Globus pallidus (tissue), 1 donor: ENCODE measurements at places on chromosomes 5 and 9.

GRCh38 chr5:88889189-88890069 lies 6.4 kb upstream of the MEF2C start:
- no peak for DNase-seq

DNA sequence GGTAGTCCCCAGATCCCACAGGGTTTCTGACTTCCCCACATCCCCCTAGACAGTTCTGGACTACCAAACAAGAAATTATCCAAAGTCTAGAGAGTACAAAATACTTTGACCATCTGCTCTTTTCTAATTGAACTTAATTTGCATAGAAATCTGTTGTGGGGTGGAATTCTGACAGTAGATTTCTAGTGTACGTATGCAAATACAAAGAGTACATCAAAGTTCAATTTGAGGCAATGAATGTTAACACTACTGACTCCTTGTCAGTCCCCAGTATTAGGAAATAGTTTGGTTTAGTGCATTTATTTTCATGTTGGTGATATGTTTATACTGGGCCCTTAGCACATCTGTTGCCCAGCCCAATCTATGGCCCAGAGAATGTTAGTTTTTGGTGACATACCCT lies 292.6 kb downstream of the CETN3 start:
- DNase-seq, result no peak

GRCh38 chr9:92534674-92535073 lies 1.1 kb downstream of the ECM2 start:
- no peak for DNase-seq

DNA sequence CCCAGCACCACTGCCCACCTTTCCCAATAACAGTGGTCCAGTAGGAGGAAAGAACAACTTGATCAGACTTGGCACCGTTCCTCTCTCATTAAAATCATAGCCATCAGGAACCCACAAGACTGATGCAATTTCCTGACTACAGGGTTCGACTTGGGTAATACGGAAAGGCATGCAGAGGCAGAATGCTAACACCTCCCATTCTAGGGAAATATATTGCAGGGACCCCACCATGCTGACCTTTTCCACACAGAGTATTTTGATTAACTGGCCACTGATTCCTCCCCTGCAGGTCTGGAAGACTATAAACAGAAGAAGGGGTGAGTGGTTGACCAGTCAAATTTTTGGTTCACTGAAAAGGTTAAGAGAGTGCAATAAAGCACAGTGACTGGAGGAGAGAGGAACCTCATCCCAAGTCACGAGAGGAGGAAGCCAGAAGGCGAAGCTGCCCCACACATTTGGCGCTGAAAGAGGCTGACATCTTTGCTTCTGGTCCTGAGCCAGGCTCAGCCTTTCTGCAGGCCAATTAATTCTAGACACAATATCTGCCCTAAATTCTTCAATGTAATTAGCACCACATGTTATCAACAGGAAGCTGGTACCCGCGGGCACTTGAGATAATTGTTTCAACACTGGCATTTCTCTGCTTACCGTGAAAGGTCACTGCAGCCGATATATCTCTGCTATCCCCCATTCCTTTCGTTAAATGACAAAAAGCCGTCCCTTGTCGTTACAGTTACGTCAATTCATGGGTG lies 64.7 kb upstream of the SPOCK1 start:
- peak; percentile 45 for DNase-seq

DNA sequence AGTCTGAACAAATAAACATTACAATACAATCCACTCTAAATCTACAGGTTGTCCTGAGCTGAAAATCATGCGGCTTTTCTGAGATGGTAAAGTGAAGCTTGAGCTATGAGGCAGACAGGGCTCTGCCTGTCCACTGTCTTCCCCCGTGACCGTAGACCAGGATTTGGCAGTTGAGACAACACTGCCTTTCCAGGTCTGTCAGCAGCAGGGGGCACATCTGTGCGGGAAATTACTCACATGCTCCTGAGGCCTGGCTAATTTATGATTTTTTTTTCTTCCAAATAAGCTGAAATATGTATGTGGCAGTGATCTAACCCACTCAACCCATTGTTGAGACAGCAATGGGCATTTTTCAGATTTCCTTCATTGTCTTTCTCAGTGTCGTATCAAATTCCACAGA lies 307.9 kb downstream of the FBXL7 start:
- peak; percentile 76 for DNase-seq

GRCh38 chr9:136587145-136587943 lies 41.5 kb upstream of the NOTCH1 start:
- peak; percentile 61 for DNase-seq

DNA sequence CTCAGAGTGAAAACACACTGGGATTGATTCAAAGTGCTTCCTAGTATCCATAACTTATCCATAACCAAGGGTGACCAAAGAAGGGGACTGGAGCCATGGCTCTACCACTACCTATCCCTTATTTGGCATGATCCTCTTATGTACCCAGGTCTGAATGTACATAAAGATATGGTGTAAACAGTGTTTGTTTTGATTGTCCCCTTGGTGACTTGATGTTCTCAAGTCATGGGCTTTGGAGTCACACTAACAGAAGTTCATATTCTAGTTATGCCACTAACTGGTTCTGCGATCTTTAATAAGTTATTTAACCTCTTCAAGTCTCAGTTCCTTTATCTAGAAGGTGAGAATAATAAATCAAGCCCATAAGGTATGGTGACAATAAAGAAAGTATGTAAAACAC lies 283.4 kb upstream of the PTGER4 start:
- DNase-seq, result no peak

- no peak for DNase-seq
Measured at GRCh38 chr5:33936381-33937016, at the start of gene RXFP3. TSS of gene RXFP3 (plus strand) at chr5:33936386. CDS start at chr5:33936741, 355 bp downstream.

DNA sequence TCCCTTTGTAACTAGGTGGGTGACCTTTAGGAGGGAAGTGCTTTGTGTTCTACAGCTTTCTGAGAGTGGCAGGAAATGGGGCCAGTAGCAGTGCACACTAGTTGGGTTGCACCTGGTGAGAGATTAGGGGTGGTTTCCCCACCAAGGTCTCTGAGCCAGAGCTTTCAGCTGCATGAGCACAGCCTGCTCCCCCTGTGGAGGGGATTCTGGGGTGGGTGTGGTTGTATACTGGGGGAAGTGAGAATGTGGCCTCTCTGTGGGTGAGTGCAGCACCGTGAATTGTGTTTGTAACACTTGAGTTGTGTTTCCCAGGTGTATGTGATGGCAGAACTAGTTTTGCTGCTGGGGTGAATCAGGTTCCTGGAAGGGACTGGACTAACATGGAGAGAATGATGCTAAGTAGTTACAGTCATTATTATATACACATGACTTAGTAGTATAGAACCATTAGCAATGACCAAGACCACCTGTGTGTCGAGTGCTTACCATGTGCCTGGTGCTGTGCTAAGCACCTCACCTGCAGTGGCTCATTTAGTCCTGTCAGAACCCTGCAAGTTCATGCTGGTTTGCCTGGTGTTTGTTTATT lies 11.8 kb upstream of the CXXC5 start:
- no peak for DNase-seq

- peak; percentile 85 for DNase-seq
Measured at GRCh38 chr5:172860520-172861443, 26.7 kb downstream of the ERGIC1 start.

- peak; percentile 75 for DNase-seq
Measured at GRCh38 chr5:141882594-141883183, 4.5 kb upstream of the PCDH1 start.

- DNase-seq, result peak; percentile 33
Measured at GRCh38 chr5:97141031-97141430, 1.4 kb downstream of the LIX1 start.

- no peak for DNase-seq
Measured at GRCh38 chr5:177523711-177524538, 7.2 kb upstream of the DDX41 start.

DNA sequence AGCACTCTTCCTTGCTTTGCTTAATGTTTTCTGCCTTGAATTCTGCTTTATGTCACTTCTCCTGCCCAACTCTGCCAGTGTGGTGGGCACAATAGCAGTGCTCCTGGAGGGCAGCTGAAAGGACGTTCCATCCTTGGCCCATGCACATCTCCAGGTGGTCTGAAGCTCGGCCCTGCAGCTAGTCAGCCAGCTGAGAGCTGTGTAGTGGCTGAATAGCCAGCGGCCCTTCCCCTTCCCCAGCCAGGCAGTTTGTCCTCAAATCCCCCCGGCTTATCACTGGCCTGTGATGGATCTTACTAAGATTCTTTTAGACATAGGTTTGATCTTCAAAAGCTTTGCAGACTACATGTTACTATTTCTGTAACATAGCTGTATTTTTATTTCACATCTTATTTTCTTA lies 42.7 kb upstream of the ANGPTL2 start:
- no peak for DNase-seq

DNA sequence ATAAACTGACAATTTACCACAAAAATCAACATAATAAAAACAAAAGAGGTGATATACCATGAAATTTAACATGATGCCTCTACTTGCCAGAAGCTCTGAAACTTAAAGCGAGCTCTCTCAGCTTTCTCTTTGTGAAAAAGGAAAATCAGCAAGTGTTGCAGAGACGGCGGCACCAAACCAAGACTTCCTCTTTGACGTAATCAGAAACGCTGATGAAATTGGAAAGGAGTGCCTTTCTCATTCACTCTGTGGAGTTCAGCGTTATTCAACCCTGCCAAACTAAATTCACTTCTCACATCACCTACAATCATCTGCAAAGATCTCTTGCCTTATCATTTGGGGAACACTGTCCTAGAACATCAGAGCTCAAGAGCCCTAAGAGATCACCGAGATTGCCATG lies 32.2 kb downstream of the ANXA6 start:
- no peak for DNase-seq

DNA sequence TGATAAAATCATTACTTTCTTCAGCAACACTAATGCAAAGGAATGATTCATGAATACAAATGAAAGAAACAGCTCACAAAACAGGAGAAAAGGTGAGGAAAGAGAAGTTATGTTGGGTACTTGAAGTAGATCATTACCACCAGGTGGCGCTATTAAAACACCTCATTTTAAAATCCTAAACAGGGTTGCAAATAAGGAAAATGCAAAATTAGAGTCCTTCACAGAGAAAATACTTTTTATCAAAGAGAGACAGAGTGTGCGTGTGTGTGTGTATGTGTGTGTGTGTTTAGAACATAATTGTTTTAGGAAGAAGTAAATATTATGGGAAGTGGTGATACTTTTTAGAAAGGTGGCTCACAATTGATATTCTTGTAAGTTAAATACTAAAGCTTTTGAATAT lies 49.5 kb upstream of the CD180 start:
- DNase-seq, result peak; percentile 90

DNA sequence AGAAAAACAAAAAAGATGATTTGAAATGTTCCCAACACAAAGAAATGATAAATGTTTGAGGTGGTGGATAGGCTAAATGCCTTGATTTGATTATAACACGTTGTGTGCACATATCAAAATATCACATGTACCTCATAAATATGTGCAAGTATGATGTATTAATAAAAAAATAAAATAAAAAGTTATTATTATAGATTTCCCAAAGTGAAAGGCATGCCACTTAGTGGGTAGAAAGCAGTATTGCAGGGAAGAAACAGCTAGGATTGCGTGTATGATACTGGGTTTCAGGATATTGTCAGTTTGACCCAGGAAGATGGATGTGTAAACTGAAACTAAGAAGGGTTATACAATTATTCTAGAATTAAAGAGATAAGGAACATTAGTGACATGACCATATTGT lies 3.6 kb upstream of the TMEM38B start:
- DNase-seq, result no peak

GRCh38 chr9:22649384-22649783 lies 202.8 kb downstream of the DMRTA1 start:
- no peak for DNase-seq

DNA sequence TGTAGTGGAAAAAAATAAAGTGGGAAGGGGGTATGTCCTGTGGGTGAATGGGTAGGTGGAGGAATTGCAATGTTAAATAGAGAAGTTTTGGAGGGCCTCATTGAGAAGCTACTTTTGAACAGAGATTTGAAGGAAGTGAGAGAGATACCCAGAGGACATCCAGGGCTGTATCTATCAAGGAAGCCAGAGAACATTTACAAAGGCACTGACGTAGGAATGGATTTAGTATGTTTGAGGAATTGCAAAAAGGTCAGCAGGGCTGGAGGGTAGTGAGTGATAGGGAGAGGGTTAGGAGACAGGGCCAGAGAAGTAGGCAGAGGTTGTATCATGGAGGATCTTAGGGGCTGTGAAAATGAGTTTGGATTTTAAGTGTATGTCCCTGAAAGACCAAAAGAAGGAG lies 13.9 kb downstream of the PTTG1 start:
- DNase-seq, result no peak

GRCh38 chr5:133121080-133121479 lies 69.3 kb downstream of the HSPA4 start:
- no peak for DNase-seq

- no peak for DNase-seq
Measured at GRCh38 chr5:145408048-145408341, 427.1 kb downstream of the PRELID2 start.

DNA sequence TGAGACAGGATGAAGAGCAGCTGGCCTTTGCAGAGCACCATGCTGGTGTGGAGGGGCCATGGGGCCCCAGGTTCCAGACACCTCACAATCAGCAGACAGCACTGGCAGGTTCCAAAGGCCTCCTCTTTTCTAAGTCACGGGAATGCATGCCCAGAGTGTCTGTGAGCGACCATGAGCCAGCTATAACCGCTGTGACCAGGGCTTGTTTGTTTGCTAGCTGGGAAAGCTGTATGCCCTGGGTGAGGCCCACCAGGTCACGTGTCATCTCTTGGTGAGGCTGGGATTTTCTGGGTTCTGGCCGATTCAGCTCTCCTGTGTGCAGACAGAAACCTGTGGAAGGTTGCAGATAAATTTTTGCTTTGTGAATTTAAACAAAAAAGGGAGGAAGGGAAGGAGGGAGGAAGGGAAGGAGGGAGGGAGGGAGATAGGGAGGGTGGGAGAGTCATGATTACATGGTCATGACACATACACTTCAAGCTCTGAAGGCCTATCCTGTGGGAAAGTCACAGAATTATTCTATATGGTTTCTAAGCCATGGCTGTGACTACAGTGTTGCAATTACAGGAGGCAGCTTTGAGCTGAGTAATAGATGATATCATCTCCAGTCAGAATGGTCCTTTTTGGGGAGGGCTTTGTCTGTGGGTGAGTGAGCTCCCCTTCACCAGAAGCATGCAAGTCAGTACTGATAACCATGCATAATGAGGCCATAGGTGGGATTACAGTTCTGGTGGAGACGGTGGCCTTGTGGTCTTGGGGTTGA lies 37.2 kb downstream of the PAPPA start:
- no peak for DNase-seq

- no peak for DNase-seq
Measured at GRCh38 chr5:169350016-169350415, 49.1 kb upstream of the SLIT3 start.

DNA sequence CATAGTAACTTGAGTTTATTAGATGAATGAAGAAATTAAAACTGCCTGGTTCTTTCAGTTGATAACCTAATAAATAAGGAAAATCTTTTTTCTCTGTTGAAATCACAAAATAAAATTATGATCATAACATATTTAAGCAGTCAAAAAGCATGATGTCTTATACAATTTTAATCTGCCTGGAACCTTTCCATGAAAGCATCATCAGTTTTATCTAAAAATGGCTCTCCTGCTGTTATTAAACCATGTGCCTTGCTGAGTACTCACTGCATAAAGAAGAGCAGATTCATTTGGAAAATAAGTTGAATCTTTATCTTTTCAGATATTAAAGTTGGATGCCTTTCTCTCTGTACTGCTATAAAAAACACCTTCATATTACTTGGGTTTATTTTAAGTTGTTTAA lies 148.8 kb downstream of the SLC24A2 start:
- no peak for DNase-seq
